ENCODE measurements at places on chromosomes 5 and 9. TPM values are rescaled to one million over a fixed set of nuclear protein-coding genes. Genes with fewer than 3 reads are reported as not detected.

BBLN gene
- total RNA-seq = 63.5 TPM

NLN gene
- 62.7 TPM for total RNA-seq

PGM5 gene
- total RNA-seq = not detected

SLCO4C1 gene
- not detected for total RNA-seq

MTX3 gene
- total RNA-seq = 6.2 TPM

CA9 gene
- total RNA-seq = 5.0 TPM

DND1 gene
- total RNA-seq = 0.64 TPM

ZFP37 gene
- total RNA-seq = 2.5 TPM

ARHGAP26 gene
- total RNA-seq = 9.2 TPM

CTNND2 gene
- not detected for total RNA-seq

SPEF2 gene
- 1.7 TPM for total RNA-seq

SLCO6A1 gene
- total RNA-seq = not detected

PDE8B gene
- 1.7 TPM for total RNA-seq

TAF11L10 gene
- total RNA-seq = not detected

OBP2B gene
- total RNA-seq = not detected

ST6GALNAC4 gene
- 18.1 TPM for total RNA-seq

GABRA1 gene
- total RNA-seq = not detected

EIF4E1B gene
- total RNA-seq = not detected

ADAMTS6 gene
- 0.08 TPM for total RNA-seq

RMI1 gene
- 13.1 TPM for total RNA-seq

DMRT3 gene
- total RNA-seq = not detected

SPATA9 gene
- not detected for total RNA-seq

FAXDC2 gene
- total RNA-seq = 0.31 TPM

NEURL1B gene
- total RNA-seq = 4.5 TPM

ARID3C gene
- not detected for total RNA-seq

BASP1 gene
- total RNA-seq = 273 TPM

NUTM2G gene
- not detected for total RNA-seq

FCN2 gene
- not detected for total RNA-seq

PLPP7 gene
- not detected for total RNA-seq

UQCRQ gene
- total RNA-seq = 448 TPM

FGF18 gene
- 1.0 TPM for total RNA-seq

LRRTM2 gene
- total RNA-seq = not detected

VLDLR gene
- total RNA-seq = 20.8 TPM

GDA gene
- 1.2 TPM for total RNA-seq

MEF2C gene
- not detected for total RNA-seq

MRPL36 gene
- total RNA-seq = 118 TPM

IFNA10 gene
- total RNA-seq = not detected

SNX24 gene
- total RNA-seq = 23.1 TPM

Measured in A549 treated with GW870086 at 1 μM for 4 hours (cell line).